CD4-positive, alpha-beta T cell treated with Interleukin-15 for 4 hours (primary cell): ENCODE measurements at places on chromosomes 4 and X.

DNA sequence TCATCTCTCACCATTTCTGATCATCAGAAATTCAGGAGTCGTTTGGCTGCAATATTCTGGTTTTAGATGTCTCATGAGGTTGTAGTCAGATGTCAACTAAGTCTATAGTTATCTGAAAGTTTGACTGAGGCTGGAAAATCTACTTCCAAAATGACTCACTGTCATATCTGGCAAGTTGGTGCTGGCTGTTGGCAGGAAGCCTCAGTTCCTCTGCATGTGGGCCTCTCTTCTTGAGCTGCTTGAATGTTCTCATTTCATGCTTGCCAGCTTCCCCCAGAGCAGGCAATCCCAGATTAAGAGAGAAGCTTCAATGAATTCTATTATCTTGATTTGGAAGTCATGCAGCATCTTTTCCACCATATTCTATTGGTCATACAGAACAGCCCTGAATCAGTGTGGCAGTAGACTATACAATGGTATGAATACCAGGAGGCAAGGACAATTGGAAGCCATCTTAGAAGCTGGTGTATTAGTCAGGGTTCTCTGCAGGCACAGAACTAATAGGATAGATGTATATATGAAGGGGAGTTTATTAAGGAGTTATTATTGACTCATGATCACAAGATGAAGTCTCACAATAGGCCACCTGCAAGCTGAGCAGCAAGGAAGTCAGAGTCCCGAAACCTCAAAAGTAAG lies 46.8 kb upstream of the ELF2 start:
- DNase-seq: no peak

DNA sequence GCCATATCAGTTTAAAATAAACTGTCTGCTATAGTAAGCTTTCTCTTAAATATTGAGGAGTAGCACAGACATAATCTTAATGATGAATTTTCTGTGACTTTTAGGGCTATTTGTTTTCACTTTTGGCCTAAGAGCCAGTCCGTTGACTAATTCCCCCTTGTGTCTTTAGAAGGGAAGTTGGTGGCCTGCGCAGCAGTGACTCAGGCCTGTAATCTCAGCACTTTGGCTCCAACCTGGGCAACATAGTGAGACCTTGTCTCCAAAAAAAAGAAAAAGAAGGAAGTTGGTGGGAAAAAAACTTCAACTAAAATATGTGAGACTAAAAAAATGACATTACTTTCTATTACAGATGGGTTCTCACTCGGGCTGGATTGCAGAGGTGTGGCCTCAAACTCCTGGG lies 3.4 kb downstream of the NCAPG start:
- no peak for DNase-seq

DNA sequence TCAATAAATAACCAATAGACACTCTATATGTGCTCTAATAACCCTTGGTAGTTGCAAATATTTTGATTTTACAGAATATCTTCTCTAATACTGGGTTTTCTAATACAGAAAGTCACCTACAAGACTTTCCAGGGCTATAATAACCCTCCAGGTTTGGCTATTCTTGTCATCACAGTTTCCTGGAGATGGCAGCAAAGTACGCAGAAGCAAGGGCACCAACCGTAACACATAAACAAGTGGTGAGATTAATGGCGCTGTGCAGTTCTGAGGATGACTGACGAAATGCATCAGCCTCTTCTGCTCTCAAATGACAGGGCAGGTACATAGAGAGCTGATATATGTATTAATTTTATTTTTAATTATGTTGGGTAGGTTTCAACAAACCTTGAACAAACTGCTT lies 122.4 kb downstream of the C4orf33 start:
- DNase-seq: no peak

GRCh38 chr4:73573794-73574528 lies 46.3 kb downstream of the RASSF6 start:
- DNase-seq: peak; percentile 5

DNA sequence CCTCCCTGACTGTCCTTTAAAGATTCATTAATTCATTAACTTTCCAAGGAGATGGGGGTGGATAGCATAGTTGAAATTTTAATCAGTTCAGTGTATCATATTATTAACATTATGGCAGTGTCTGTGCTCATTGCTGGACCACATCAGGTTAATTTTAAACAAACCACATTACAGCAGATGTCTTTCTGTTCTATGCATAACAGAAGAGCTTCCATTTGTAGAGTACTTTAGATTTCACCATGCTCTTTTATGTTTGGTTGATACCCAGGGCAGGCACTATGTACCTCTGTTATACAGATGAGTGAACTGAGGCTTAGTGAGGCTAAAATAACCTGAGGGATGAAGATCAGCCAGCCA lies 41.1 kb downstream of the AFF2 start:
- DNase-seq: no peak

- no peak for DNase-seq
These were observed 448.5 kb downstream of the TRAM1L1 start for GRCh38 chr4:116636917-116637316.

DNA sequence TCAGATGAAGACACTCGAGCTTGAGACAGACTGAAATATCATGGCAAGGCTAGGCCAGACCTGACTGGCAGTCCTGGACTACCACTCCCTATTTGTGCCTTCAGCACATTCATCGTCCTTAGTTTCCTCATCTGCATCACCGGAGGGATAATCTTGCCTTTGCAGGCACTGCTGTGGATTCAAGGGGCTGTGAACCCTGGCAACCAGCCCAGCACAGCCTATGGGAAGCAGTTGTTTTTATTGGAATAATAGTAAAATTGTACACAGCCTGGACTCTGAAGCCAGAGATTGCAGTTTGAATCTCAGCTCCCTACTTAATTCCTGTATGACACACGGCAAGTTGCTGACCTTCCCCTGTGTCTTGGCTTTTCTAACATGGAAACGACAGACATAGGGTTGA lies 161.0 kb downstream of the NSUN7 start:
- DNase-seq: no peak

DNA sequence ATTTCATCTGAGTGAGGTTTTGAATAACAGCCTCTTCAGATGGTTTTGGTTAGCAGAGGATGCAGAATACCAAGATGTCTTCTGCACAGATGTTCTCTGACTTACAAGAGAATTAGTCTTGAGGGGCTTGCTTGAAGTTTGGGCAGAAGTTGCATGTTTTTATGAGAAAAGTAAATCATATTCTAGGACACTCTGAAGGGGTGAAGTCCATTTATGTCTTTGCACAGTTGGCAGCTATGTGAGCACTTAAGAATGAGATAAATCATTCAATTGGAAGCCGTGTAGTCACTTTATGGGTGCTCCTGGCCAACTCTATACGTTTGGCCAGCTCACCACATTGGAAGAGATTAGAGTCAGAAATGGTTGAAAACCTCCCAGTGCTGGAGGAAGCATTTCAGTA lies 252.7 kb upstream of the KCNIP4 start:
- no peak for DNase-seq
